HFFc6 (cell line): ENCODE measurements at places on chromosomes 1 and 21. TPM values are rescaled to one million over a fixed set of nuclear protein-coding genes. Genes with fewer than 3 reads are reported as not detected.

POGZ gene
- 35.0 to 37.3 TPM (median 36.0 TPM) in 3 replicates for total RNA-seq

DISP3 gene
- total RNA-seq, result not detected in 3 replicates

MEGF6 gene
- total RNA-seq, result 22.7 to 41.2 TPM (median 32.3 TPM) in 3 replicates

LCE1A gene
- total RNA-seq, result not detected in 3 replicates

TNNT2 gene
- total RNA-seq, result not detected in 3 replicates

NES gene
- 105 to 115 TPM (median 106 TPM) in 3 replicates for total RNA-seq

ELF3 gene
- total RNA-seq, result 0.09 TPM in 1 of 3 replicates, not detected in the others

TMEM79 gene
- 1.9 to 3.1 TPM (median 2.3 TPM) in 3 replicates for total RNA-seq

SUCO gene
- total RNA-seq, result 38.1 to 45.2 TPM (median 42.0 TPM) in 3 replicates

PLPPR4 gene
- 0.43 to 0.66 TPM (median 0.46 TPM) in 3 replicates for total RNA-seq

TEKT2 gene
- not detected in 3 replicates for total RNA-seq
